ENCODE measurements at places on chromosomes 3 and 15.

DNA sequence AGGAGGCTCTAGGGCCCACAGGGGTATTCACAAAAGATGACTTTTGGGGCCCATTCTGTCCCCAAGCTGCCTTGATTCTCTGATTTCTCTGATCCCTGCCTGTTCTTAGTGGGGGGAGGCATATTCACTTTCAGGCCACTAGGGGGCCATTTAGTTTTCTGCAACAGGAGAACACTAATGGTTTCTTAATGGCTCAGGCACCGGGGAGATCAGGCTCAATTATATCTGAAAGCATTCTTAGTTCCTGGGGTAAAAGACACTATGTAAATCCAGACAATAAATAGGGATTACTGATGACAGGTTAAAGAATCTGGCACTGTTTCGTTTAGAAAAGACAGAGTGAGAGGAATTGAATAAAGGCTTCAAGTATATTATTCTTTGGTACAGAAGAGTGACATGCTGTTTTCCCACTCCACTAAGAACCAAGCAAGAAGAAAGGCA, 2.5 kb upstream of the INAFM2 start:
- H3K36me3 ChIP-seq: no peaks in the 10 kb centered on the region
- no peaks in the 10 kb centered on the region for H3K27me3 ChIP-seq
- no peak overlapping the region for H3K27ac ChIP-seq
- no peak overlapping the region for H3K4me3 ChIP-seq
- H3K4me1 ChIP-seq: peaks cover 5% of the 10 kb centered on the region

DNA sequence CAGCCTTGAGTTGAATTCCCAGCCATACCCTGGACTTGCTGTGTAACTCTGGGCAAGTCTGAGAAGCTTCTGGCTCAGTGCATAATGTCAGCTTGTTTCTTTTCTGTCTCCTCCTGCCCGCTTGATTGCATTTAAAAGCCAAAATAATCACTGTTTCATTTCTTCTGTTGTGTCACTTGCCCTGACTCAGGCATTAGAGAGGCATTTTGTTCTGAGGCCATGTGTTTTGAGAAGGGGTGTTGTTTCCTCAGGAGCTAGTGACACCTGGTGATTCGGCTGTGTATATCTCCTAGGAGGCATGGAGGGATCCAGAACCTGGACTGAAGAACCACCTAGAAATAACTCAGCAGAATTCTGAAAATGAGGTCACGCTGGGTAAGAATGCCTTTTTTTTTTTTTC, 16.0 kb downstream of the WDR73 start:
- peaks cover 17% of the 10 kb centered on the region for H3K36me3 ChIP-seq
- no peak for DNase-seq
- H3K27me3 ChIP-seq: no peaks in the 10 kb centered on the region

- no peaks in the 10 kb centered on the region for H3K4me1 ChIP-seq
- no peak overlapping the region for H3K4me3 ChIP-seq
- no peaks in the 10 kb centered on the region for H3K27me3 ChIP-seq
- no peaks in the 10 kb centered on the region for H3K36me3 ChIP-seq
These were observed 53.1 kb upstream of the FAM3D start for GRCh38 chr3:58719684-58720083.

GRCh38 chr3:13092621-13093617, 19.7 kb upstream of the IQSEC1 start:
- H3K4me3 ChIP-seq: no peak overlapping the region
- DNase-seq: no peak
- no peaks in the 10 kb centered on the region for H3K27me3 ChIP-seq
- no peaks in the 10 kb centered on the region for H3K36me3 ChIP-seq
- H3K4me1 ChIP-seq: no peaks in the 10 kb centered on the region
- no peak overlapping the region for H3K27ac ChIP-seq

DNA sequence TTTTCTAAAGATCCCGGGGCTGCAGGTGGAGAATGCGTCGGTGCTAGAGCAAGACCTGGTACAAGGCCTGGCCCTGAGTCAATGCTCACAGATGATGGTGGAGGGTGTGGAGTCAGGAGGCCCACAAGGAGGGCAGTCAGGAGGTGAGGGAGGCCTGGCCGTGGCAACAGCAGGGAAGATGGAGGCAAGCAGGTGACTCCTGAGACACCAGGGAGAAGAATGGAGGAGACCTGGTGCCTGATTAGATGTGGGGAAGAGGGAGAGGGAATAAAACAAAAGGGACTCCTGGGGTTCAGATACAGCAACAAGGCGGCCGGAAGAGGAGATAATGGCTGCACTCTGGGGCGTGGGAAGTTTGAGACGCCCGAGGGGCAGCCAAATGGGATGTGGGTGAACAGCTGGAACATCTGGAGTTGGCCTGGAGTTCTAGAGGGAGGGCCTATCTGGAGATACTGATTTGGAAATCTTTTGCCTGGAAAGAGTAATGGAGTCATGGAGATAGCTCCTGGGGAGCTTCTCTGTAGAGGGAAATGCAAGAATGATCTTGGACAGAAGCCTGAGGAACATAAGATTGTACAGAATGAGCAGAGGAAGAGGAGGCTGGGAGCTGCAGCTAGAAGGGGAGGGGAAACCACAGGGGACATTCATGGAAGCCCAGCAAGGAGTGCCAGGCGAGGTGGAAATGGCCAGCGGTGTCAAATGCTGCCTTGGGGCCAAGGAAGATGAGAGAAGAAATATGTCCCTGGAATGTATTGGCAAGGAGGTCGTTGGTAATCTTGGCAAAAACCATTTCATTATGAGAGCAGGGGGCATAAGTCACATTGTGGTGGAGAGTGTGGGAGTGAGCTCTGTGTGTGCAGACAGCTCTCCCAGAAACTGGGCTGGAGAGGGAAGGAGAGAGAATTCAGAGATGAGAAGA, 67.5 kb upstream of the CORO2B start:
- H3K4me1 ChIP-seq: no peaks in the 10 kb centered on the region
- H3K36me3 ChIP-seq: no peaks in the 10 kb centered on the region
- no peak for DNase-seq
- H3K27me3 ChIP-seq: no peaks in the 10 kb centered on the region

GRCh38 chr3:87973906-87974305, 84.9 kb downstream of the CGGBP1 start:
- H3K27ac ChIP-seq: no peak overlapping the region
- H3K4me3 ChIP-seq: no peak overlapping the region
- H3K4me1 ChIP-seq: no peaks in the 10 kb centered on the region
- H3K36me3 ChIP-seq: no peaks in the 10 kb centered on the region

- no peaks in the 10 kb centered on the region for H3K27me3 ChIP-seq
- no peak overlapping the region for H3K4me3 ChIP-seq
- no peak overlapping the region for H3K27ac ChIP-seq
- no peaks in the 10 kb centered on the region for H3K4me1 ChIP-seq
These were observed 83.2 kb upstream of the EOMES start for GRCh38 chr3:27805282-27805681.

DNA sequence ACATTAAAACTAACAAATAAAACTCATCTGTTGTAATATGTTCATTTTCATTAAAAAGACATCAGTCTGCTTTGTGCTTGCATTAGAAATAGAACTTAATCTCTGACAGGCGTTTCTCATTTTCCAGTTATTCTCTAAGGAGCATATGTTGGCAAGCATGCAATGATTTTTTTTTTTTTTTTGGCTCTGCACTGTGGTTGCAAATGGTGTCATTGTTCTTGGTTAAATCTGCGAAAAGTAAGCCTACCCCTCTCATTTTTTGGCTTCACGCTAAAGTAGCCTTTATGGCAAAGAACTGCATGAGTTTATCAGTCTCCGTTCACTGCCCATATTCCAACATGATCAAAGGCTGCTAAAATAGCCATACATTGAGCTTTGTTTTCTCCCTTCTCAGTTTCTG, 403.2 kb downstream of the MECOM start:
- no peaks in the 10 kb centered on the region for H3K27me3 ChIP-seq
- H3K4me3 ChIP-seq: no peak overlapping the region
- H3K36me3 ChIP-seq: no peaks in the 10 kb centered on the region

DNA sequence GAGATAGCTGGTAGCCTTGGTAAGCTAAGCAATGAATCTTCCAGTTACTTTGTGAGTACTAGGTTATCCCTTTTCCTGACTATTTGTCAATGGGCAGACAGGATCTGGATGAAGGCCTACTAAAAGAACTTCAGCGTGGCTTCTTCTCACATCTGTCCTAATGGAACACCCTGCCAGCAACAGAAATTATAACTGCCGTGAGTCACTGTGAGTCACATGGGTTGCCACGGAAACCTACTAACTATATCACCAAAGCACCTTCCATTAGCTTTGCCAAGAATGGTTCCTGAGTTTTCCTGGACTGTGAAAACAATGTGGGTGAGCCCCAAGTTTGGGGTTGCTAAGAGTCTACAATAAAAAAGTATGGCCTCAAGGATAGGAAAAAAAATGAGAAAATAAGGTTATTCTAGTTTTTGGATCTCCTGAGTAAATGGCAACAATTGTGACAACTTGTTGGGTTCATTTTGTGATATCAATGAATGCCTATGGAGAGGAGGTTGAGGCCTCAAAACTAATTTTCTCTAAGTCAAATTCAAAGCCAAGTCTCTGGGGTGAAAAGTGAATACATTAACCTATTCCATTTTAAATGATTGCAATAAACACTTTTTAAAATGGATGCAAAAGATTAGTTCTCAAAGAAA, 195.1 kb upstream of the ICE2 start:
- H3K36me3 ChIP-seq: no peaks in the 10 kb centered on the region
- H3K4me1 ChIP-seq: no peaks in the 10 kb centered on the region
- H3K4me3 ChIP-seq: no peak overlapping the region
- DNase-seq: peak; percentile 37
- H3K27me3 ChIP-seq: no peaks in the 10 kb centered on the region

DNA sequence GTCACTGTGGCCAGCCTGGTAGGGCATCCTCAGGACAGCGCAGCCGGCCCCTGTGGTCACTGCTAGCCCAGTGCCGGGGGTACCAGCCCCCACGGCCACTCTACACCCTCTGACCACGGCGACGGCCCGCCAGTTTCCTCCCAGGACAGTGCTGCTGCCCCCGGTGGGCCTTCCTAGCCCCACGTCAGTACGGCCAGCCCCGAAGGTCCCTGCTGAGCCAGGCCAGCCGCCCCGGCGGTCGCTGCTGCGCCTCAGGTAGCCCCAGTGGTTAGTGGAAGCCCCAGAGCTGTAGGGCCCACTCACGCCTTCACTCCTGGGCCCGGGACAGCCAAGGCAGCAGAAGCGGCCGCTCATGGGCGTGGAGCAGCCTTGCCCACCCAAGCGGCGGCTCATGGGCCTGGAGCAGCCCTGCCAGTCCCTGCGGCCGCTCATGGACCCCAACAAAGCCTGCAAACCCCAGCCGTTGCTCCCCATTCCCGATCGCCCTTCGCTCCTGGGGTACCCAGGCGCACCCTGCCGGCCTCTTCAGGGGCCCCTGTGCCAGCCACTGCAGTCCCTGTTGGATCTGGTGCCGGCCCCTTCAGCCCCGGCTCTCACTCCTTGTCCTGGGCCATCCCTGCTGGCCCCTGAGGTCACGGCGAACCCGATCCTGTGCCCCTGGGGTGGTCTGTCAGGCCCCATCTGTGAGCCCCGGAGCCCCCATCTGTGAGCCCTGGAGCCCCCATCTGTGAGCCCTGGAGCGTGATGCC, 9.5 kb upstream of the ROPN1B start:
- DNase-seq: no peak
- no peak overlapping the region for H3K4me3 ChIP-seq
- H3K27me3 ChIP-seq: peaks cover 3% of the 10 kb centered on the region
- no peaks in the 10 kb centered on the region for H3K36me3 ChIP-seq
- H3K27ac ChIP-seq: no peak overlapping the region
